ENCODE measurements at places on chromosomes 13 and 19.
A peak's percentile ranks its signal among the peaks of the same experiment; 100 is the strongest.

DNA sequence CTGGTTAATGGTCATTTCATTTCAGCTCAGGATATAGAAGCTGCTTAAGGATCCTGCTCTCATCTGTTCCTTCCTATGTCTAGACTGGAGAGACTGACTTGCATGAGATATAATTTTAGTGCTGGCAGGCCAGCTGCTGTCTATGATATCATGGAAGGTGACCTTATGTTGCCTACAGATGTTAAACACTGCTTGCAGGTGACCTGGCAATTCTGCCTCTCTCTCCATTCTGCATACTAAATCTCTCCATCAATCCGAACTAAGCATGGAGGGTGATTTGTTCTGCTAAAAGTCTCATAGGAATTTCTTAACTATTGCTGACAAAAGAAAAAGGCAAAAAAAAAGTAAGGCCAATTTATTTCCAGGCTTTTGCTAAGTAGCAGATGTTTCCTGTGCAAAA, 81.0 kb downstream of the CCNA1 start:
- DNase-seq = no peak

DNA sequence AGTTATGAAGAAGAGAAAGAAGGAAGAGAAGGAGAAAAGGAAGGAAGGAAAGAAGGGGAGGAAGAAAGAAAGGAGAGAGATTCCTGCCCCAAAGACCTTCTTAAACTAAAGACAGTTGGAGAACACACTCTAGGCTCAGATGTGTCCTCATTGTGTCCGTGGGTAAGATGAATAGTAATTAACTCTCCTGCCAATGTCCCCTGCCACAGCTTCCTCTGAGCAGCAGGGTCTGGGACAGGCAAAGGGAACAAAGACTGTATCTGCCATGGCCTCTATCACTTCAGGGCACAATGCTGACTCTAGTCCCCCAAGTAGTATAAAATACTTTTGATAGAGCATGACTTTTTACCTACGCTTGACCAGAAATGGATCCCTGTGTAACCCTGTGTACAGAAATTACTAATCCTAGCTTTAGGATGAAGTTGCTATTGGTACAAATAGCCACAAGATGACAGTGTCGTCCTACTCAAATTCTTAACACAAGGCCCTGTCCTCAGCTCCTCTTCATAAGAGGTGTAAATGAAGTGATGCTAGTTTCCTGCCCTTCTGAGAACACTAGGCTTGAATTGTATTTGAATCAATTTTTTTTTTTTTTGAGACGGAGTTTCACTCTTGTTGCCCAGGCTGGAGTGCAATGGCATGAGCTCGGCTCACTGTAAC, 186.2 kb upstream of the GPR12 start:
- no peak for DNase-seq

- no peak for DNase-seq
These were observed 12.4 kb upstream of the MICU2 start for GRCh38 chr13:21616205-21616866.

DNA sequence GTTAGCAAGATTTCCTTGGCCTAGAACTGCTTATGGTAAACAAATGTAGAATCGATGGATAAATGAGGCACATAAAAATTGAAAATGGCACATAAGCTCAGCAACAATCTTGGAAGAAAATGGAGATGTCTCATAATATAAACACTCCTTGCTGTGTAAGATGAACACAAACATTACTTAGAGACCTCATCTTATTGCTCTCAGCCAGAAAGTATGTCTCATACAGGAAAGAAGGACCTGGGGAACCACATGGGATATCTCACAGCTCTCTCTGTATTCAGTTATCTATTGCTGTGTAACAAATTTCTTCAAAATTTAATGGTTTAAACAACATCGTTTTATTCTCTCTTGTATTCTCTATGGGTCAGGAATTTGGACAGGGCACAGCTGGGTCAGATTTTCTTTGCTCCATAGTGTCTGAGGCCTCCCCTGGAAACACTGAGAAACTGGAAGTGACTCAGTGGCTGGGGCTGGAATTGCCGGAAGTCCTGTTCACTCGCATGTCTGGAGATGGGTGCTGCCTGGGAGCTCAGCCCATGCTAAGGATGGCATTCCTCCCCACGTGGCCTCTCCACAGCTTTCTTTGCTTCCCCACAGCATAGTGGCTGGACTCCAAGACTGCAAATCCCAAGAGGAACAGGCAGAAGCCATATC, 105.1 kb downstream of the NUFIP1 start:
- DNase-seq = peak; percentile 59

- DNase-seq = no peak
These were observed 31.1 kb downstream of the NOTCH3 start for GRCh38 chr19:15169541-15170285.

DNA sequence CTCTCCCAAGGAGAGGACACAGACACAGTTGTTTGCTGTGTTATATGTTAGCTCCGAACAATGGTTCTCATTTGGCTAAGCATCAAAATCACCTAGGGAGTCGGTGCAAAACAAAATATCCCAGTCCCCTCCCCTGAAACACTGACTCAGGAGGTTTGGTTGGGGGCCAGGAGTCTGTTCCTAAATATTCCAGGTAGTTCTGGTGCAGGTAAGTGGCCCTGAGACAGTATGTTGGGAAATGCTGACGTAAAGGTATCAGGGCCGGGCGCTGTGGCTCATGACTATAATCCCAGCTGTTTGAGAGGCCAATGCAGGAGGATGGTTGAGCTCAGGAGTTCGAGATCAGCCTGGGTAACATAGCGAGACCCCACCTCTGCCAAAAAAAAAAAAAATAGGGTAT, 2.3 kb upstream of the MAP2K7 start:
- no peak for DNase-seq

- DNase-seq = no peak
These were observed 4.5 kb upstream of the B3GNT8 start for GRCh38 chr19:41431426-41432386.

DNA sequence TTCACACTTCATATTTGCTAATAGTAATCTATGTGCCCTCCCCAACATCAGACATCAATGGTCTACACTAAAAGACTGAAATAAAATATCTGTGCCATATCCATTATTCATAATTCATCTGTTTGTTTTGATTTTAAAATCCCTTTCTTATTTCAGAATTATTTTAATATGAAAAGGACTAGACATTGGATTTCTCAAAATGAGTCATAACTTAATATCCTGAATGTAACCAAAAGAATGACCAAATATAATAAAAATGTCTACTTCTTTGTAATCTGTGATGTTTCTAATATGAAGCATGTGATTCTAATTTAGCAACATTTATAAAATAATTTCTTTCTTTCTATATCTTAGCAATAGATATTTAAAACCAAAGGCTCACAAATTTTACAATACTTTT, 64.9 kb downstream of the MZT1 start:
- DNase-seq = no peak

GRCh38 chr13:43272851-43273250, 249.5 kb downstream of the DNAJC15 start:
- DNase-seq = no peak

GRCh38 chr19:14536926-14537692, 7.7 kb downstream of the TECR start:
- no peak for DNase-seq

DNA sequence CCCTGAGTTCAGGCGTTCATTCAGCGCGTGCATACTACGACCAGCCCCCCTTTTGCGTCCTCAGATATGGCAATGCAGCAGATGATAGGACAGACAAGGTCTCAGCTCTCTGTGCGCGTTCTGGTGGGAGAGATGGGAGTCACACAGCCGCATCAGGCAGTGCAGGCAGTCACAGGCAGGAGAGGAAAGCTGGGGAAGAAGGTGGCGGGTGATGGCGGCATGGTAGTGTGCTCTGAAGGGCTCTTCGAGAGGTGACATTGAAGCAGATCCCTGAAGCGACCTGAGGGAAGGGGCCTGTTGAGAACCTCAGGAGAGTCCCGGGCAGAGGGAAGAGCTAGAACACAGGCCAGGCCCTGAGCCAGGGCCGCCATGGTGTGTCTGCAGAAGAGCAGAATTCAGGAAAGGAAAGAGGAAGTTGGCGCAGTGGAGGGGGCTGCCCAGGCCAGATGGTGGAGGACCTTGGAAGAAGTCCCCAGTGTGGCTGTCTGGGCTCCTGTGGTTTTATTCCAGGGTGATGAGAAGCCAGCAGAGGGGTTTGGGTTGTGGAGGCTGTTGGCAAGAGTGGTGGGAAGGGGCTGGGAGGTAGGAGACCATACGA, 3.5 kb downstream of the USF2 start:
- DNase-seq = no peak

DNA sequence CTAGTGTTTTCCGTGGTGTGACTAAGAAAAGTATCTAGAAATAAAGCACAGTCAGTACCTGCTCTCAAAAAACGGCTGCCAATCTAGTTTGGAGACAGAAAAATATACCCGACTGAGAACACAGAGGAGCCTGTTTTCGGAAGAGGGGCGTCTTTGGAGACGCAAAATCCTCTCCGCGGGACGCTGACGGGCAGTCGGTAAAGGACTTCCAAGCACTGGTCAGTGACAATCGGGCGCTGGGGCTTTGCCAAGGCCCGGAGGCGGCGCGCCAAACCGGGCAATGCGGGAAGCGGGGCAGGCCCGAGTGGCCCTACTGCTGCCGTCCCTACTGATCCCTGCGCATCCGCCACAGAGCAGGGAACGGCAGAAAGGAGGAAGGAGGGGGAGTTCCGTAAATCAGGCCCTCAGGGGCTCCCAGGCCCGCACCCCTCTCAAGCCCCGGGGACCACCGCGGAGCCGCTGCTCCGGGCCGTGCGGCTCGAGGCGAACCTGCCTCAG, 588 bp upstream of the DPY19L3 start:
- peak; percentile 88 for DNase-seq

- DNase-seq = no peak
These were observed 5.7 kb upstream of the CDC42EP5 start for GRCh38 chr19:54478677-54479266.

- DNase-seq = no peak
These were observed 3.0 kb downstream of the POU4F1 start for GRCh38 chr13:78600280-78600883.

GRCh38 chr13:113762075-113762474, 3.0 kb downstream of the TMEM255B start:
- DNase-seq = no peak

- DNase-seq = no peak
These were observed 7.7 kb upstream of the CDADC1 start for GRCh38 chr13:49240017-49240416.

DNA sequence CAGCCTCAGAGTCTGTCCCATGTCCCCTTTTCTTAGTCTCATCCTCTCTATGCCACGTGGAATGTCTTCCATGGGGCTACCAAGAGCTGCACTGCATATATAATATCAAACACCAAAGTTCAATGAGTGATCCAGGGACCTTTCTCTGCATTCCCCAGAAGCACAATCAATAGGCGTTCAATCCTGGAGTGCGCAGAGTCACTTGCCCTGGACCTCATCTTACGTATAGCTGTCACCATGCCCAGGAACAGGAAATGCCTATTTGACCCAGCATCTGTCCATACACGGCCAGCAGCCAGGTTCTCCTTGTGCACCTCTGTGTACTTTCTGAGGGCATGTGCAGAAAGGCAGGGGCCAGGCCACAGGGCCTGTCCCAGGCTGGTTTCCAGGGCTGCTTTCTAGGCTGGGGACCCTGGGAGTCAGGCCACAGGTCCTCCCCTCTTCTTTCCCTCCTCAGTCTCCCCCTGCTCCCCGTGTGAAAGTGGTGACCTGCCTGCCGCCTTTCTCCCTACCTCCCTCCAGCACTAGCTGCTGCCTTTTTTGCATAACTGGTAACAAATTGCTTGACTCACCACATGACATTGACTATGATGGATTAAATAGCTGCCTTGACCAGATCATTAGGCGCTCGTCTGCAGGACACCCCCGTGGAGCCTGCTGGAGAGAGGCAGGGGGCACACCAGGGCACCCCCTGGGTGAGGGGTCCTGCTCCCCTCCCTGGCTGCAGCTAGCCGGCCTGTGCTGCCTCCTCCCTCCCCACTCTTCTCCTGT, 222.0 kb downstream of the ZNF536 start:
- no peak for DNase-seq

DNA sequence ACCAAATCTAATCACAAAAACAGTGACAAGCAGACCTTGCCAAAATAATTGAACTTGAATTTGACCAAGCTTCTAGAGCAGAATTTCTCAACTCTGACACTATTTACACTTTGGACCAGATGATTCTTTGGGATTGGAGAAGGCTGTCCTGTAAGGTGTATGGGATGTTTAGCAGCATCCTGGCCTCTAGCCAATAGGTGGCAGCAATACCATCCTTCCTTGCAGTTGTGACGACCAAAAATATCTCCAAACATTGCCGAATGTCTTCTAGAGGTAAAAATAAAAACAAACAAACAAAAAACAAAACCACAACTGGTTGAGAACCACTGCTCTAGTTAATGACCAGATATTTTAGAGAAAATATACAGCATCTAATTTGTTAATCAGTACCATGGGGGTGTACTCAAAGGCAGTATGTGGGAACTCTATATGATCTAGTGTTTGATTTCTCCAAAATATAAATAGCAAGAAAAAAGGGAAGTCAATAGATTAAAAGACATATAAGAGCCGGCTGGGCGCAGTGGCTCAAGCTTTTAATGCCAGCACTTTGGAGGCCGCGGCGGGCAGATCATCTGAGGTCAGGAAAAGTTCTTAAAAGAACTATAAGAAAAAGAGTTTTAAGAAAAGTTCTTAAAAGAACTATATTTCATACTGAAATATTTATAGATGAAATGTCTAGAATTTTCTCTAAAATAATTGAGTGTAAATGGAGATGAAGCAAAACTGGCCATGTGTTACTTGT, 60.9 kb upstream of the ZNF527 start:
- DNase-seq = no peak

- DNase-seq = no peak
These were observed 592.5 kb downstream of the KCTD12 start for GRCh38 chr13:76293751-76294150.

DNA sequence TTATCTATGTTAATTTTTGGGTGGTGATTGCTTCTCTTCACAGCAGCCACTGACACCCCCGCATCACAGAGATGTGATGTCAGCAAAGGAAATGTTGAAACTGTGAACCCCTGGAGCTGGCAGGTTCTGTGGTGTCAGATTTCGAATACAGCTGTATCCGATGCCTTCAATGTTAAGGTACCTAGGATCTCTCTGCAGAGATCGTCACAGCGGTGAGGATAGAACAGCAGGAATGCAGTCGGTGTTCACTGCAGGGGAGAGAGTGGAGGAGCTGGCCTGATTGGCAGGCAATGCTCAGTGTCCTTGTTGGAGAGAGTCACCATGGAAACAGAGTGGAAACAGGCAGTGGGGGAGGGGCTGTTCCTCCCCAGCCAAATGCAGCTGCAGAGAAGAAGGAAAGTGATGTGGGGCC, 79.5 kb upstream of the ZNF835 start:
- no peak for DNase-seq

GRCh38 chr13:46748300-46748699, 48.7 kb downstream of the ESD start:
- DNase-seq = no peak

Data from ascending aorta (tissue), 2 donors.